Dermis microvascular lymphatic vessel endothelial cell (primary cell): ENCODE measurements at places on chromosomes 2 and 18. TPM values are rescaled to one million over a fixed set of nuclear protein-coding genes. Genes with fewer than 3 reads are reported as not detected.
A peak's percentile ranks its signal among the peaks of the same experiment; 100 is the strongest.

DNA sequence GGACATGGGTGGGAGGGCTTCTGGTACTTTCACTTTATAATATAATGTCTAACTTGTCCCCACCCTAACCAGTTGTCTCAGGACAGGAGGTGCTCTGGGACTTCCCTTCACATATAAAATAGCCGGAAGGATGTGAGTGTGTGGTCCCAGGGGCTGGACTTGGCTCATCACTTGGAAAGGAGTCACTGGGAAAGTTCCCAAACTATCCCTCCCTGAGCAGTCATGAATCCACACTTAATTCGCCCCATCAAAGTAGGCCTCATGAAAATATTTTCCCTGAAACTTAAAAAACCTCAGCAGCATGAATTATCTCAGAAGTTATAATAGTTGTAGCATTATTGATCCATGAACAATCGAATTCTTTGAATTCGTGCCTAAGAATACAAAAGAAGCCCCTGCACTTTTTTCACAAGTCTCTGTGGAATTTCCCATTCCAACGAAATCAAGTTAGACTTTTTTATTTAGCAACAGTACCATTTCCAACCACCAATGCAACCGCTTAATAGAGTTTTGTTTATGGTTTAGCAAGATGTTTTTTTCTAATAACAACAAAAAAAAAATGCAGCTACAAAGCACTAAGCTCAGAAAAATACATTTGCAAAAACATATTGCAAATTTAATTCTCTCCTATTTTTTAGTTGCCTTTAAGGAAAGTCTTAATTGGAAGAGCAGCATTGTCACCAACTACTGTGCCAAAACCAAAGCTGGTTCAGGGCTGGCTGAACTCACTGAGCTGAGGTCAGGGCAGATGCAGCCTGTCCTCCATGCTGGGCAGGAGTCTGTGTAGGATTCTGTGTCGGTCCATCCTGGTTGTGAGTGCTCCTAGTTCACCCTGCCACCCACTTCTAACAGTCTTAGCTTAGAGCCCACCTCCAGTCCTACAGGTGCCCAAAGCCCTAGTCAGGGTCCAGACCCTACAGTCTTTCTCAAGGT, 68.8 kb upstream of the SPTBN1 start:
- peak; percentile 97 for DNase-seq

Gene LCT
- total RNA-seq, result not detected in 2 replicates

DNA sequence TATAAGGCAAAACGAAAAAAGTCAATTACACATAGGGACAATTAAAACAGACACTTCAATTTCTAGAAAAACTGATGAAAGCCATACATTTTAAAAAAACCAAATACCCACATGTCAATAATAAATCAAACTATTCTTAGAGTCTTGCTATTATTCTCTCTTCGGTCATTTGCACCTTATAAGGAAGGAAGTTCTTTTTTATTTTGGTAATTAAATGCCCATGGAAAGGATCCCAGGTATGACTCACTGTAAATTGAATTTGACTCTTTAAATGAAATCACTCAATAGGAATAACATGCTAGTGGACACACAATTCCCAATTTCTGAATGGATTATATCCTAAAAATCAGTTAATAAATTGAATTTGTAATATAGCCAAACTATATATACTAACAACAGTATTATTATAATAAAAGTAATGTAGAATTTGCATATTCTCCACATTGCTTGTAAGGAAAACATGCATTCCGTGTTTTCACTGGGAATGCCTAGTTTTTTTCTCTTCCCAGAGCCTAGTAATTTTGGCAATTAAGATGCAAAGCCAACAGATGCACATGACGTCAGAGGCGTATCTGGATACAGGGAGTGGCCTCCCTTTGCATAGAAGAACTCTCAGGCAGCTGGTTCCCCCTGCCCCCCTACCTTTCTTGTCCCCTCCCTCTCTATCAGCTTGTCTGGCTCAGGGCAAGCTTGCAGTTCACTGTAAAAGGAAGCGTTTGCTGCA, 153.5 kb upstream of the PGAP1 start:
- no peak for DNase-seq

DNA sequence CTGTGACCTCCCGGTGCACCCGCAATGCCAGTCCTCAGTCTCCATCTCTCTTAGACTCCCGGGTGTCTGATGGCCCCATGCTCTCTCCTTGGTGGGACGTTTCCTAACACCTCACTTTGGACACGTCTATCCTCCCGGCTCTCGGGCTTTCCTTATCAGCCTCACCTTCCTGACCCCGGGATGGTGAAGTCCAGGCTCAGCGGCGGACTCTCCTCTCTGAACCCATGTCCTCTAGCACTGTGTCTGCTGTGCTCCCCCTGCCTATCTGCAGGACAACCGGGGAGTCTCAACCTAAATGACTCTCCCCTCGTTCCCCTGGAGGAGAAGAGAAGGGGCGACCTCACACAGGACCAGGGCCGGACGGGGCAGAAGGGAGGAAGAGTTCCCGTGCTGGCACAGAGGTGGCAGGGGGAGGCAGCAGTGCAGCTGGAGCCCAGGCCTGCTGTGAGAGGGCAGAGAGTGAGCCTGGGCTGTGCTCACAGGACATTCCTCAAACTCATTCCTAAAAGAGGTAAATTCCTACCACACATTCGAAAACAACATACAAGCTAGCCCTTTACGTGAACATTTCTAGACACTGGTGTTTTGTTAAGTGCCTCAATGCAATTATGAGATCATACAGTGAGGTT, 41.9 kb downstream of the MBP start:
- DNase-seq, result no peak

Gene DSG4
- total RNA-seq, result not detected in 2 replicates

Gene ZNF142
- 4.4 and 7.3 TPM in 2 replicates for total RNA-seq

DNA sequence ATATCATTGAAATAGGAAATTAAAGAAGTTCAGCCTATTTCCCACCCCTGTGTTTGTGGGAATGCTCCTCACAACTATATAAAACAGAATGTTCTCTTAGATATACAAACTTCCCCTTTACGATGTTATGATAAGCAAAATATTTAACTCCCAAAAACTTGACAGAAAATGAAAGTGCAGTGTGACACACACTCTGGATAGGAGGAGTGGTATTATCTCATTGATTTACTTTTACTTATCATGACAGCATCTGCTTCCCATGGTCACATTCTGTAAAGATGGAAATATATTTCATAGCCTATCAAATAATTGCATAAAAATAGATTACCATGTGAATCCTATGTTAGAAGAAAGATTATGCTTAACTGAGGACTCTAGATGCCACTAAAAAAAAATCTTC, 96.6 kb upstream of the STK17B start:
- DNase-seq, result no peak

DNA sequence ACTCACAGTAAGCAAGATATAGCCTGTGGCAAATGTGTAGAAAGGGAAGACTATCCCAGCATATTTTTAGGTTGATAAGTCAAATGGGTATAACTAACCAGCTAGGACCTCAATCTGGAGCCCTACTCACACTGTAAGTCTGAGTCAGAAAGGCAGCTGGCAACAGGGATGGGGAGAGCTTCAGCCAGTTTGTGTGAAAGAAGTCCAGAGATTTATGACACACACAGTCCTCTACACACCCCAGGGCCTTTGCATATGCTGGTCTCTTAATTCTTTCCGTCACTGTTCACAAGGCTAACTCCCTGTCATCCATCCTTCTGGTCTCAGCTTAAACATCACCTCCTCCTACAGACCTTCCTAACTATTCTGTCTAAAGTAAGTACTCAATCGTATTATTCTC, 5.9 kb upstream of the TCF4 start:
- no peak for DNase-seq

Gene CIB4
- total RNA-seq, result not detected in 2 replicates

DNA sequence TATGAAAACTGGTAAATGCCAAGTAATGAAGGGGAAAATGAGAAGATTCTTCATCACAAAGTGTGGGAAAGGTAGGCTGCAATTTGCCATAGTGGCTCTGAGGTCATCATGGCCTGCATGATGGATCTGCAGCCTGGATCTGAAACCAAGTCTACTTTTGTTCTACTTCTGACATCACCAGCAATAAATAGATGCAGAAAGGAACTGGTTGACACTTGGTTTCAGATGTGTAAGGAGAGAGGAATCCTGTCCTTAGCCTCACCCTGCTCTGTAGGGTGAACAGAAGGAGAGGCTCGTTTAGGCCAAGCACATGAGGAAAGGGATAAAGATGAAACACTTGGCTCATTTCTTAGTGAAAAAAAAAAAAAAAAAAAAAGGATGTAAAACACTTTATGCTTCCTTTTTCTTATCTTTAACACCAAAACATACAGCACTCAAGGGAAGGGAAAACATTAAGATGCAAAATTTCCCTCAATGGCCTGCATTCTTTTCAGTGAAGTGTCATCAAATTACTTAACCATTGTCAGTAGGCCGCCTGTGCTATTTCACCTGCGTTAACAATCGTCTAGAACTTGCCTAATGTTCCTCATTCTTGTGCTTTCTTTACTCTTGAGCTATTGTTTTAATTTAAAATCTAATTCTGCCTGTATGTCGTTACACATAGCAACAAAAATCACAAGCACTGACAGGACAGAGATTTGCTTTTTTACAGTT, 3.9 kb downstream of the NEB start:
- no peak for DNase-seq

DNA sequence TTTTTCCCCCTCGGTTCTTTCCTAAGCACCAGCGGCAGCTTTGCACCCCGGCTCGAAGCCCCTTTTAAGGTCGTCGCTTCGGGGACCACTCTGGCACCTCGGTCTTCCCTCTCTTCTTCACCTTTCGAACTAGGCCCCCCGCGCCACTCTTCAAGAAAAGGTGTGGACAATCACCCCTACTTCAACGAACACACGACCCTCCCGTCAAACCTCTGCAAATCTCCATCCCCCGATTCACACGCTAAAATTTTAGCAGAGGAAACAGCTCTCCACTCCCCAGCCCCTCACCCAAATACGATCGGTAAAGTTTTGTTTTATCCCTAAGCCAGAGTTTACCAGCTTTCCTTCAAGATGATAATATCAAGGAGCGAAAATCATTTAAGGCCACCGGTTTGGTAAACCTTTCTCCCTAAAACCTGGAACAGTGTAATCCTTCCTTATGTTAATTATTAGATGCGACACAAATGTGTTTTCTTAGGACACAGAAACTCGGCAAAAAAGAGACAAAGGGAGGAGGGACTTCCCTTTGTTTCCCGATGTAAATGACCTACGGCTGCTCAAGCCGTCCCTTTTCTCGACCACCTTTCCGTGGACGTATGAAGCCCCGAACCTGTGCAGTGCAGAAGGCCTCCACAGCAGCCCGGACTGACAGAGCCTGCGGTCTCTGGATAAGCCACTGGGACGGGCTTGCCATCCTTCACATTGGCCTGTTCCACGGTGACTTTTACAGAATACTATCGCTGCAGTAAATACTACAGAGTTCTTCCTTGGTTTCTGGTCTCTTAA, 85.2 kb downstream of the RBMS1 start:
- peak; percentile 52 for DNase-seq

DNA sequence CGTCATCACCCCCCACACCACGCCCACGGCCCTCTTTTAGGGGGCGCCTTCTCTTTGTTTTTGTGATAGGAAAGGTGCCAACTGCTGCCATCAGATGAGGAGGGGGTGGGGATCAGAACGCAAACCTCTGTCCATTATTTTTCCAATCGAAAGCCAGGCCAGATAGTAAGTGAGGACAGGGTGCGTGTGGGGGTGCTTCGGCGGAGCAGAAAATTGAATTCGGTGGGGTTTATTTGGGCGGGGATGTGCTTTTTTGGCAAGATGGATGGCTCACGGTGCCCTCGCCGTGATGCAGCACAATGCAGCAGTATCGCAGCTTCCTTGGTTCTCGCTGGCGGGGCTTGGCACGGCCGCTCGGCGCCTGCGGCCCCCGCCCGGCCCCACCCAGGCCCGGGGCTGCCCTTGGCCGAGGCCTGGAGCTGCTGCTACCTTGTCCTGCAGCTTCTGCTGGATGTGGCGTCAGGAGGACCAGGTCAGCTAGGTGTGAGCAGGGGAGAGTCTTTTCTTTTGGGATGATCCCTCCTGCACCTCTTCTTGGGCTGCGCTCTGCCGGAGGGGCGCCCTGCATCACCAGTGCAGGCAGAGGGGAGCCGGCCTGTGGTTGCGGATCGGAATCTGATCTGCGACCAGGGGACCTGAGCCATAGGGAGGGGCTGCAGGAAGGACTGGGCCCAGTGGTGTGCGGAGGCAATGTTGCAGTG, 1.3 kb downstream of the SPTBN1 start:
- DNase-seq, result peak; percentile 50

GRCh38 chr2:119323459-119323858, 43.2 kb downstream of the C2orf76 start:
- no peak for DNase-seq

DNA sequence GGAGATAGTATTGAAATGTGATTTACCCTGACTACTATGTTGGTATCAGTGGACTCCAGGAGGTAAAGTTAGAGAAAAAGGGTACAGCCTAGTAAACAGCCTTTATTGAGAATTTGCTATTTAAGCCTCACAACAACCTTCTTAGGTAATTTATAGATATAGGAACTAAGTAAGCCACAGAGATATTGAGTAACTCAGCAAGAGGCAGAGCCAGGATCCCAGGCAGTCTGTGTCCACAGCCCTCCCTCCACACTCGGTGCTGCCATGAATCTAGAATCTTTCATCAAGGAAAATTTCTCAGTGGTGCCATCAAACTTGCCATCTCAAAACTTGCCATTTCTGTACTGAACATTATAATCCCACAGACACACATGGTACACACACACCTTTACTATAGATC, 170.9 kb downstream of the CAPN13 start:
- DNase-seq, result no peak

GRCh38 chr2:238694922-238695321, 153.0 kb upstream of the TWIST2 start:
- DNase-seq, result no peak

Gene EIF4E2
- 85.3 and 94.7 TPM in 2 replicates for total RNA-seq

GRCh38 chr2:217529271-217529670, 473.5 kb downstream of the TNS1 start:
- no peak for DNase-seq

DNA sequence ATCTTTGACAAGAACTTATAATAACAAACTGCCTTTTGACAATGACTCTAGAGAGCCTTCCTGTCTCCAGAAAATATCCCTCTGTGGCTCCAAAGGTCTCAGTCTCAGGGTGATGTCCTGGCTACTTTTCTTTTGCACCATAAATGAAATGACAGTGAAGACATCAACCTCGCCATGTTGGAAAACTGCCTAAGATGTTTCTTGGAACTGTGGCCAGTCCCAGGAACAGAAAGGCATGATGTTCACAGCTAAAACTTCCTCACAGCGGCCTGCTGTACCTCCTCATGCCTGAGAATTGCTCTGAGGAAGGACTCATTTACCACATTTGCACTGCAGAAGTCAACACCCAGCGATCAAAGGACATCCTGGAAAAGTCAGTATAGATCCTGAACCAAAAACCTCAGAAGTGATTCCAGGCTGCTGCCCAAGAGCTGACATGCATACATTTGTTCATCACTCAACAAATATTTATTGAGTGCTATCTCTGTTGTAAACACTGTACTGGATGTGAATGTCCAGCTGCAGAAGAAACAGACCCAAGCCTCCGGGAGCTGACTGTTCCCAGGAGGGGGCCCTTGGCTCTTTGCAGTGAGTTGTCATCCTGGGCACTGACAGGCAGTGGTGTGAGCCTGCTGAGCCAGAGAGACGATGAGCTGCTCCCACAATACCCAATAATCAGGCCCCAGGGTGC, 64.3 kb upstream of the ACSL3 start:
- DNase-seq, result no peak
